Effector memory CD8-positive, alpha-beta T cell (primary cell): ENCODE measurements at places on chromosomes 1 and 21.
A peak's percentile ranks its signal among the peaks of the same experiment; 100 is the strongest.

- DNase-seq, result no peak
These were observed 105.6 kb downstream of the PTPRU start for GRCh38 chr1:29341936-29342335.

- peak; percentile 6 for DNase-seq
These were observed 486 bp upstream of the KCNA3 start for GRCh38 chr1:110675060-110675791.

GRCh38 chr1:232471250-232471649 is 158.7 kb downstream of the SIPA1L2 start:
- DNase-seq, result no peak

DNA sequence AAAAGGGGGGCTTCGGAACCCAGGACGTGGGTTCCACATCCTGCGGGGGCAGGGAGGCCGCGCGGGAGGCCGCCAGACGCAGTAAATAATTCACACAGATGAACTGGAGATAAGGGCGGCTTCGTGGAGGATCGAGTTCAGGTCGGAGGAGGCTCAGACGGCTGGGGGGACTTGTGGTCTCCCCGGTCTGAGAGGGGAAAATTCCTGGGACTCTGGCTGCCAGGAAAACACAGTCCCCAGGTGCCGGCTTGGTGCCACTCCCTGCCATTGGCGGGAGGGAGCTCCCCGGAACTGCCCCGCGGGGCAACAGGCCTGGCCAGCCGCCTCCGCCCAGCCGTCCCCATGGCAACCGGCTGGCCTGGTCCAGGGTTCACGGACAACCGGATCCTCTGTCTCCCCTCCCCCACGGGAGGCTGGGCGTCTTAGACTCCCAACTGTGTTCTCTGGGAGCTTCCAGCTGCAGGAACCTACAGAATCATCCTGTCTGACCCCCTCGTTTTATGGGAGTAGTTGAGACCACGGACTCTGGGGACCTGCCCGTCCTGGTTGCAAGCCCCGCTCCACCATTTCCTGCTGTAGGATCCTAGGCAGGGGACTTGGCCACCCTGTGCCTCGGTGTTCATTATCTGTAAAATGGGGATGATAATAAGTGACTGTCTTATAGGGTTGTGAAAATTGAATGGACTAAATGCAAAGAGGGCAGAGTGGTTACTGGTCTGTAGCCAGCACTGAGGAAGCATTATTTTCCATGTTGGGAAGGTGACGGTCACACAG is 9.6 kb downstream of the CAMK2N1 start:
- DNase-seq, result no peak

GRCh38 chr21:45309987-45310381 is 22.3 kb upstream of the POFUT2 start:
- no peak for DNase-seq

DNA sequence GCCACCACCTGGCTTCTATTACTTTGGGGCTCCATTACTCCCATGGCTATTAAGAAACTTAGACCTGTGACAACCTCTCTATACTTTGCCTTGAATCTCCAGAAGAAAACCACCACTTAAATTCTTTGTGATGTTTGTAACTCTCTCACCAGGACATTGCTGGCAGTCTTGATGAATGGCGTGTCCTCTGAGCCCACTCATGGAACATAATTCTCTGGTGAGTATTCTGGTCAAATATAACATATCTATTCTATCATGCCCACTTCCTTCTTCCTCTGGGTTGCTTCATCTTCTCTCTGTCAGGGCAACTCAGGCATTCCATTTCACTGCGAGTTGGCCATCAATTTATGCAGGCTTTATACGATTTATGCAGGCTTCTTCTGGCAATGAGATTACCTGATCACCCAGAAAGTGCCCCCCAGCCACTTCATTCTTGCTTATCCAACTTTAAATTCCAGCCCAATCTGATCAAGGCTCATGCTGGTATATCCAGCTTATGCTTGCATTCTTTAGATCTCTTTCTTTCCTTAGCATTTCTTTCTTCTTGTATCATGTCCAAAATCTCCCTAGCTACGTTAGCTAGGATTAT is 112.0 kb upstream of the CHRM3 start:
- DNase-seq, result no peak

DNA sequence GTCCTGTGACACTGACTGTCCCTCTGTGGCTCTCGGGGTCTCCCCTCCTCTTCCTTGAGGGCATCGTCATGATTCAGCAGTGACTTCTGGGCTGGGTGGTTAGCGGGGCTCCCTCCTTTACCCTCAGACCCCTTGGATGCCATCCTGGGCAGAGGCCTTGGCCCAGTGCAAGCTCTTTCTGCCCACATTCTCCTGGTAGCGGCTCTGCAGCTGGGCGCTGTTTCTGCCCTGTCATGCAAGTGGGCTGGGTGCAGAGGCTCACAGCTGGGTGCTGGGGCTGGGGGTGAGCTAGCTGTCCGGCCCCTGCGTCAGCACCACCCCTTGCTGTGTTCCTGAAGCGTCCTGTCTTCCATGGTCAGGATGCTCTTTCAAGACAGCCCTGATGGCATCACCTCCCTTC is 158.5 kb downstream of the PCBP3 start:
- no peak for DNase-seq

DNA sequence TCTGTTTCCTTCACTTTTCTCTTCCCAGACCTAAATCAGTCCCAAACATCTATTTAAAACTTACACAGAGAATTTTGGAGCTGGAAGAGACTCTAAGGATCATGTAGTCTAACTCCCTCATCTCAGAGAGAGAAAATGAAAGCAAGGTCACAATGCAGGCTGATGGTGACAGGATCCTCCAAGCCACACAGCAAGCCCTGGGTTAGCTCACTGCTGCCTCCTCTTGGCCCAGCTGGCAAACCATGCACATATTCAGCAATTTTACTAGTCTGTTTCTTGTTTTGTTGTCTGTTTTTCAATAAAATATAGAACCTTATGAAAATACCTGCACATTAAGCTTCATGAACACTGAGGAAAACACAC is 27.7 kb upstream of the LY9 start:
- DNase-seq, result peak; percentile 89

DNA sequence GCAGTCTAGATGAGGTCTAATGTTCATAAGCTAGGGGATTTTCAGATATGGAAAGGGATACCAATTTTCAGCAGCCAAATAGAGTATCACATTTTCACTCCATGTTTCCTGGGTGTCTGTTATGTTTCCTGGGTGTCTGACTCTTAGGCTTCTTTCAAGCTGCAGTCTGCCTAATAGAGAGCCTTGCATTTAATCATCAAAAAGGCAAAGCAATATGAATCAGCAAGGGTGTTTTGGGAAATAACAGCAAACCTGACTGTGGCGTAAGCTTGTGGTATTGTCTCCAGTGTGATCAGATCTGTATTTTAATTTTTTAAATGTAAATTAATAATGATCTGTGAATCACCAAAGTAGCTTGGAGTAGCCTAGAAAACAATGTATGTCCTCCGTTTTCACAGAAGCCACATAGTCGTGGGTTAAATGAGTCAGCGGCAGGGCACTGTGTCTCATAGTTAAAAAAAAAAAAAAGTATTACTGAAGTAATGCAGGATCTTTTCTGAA is 10.4 kb downstream of the LGALS8 start:
- DNase-seq, result no peak

DNA sequence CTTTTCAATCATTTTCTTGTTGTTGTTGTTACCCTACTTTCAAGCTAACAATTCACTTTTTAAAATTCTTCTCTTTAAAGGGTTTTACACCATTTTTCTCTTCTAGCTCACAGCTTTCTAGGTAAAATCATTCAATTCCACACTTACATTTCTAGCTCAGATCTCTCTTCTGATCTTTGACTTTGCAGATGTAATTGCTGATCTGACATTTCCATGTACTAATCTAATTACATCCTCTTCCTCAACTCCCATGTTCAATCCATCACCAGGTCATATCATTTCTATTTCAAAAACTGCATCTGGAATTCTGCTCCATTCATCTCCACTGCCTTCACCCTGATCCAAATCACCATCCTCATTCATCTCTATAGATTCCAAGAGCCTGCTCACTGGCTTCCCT is 3.0 kb downstream of the BCL10 start:
- no peak for DNase-seq

DNA sequence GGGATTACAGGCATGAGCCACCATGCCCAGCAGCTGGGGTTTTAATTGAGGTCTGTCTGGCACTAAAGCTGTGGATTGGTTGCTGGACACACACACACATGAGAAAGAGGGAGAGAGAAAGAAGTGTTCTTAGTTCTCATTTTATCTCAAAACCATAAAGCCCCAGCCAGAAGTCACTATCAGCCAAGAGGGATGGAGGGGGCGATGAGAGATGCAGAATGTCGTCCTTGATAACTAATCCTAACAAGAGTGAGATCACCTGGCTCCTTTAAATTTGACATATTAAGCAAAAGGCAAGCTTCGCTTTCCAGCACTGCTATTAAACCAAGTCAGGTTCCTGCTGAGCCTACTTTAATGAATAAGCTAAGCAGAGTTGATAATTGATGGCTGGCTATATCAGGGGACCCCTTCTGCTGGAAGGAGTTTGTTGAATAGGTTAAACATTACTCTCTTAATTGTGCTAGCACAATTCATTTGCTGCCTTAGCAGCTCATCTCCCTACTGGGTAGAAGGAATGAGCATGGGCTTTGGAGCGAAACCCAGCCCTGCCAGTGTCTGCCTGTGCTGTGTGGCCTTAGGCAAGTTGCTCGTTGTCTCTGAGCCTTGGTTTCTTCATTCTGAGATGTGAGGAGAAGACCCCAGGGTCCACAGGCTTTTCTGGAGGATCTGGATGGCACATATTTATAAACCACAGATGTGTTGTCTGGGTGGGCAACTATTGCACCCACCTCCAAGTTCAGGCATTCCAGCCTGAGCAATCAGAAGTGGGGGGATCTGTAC is 50.8 kb downstream of the ALPL start:
- DNase-seq, result no peak

DNA sequence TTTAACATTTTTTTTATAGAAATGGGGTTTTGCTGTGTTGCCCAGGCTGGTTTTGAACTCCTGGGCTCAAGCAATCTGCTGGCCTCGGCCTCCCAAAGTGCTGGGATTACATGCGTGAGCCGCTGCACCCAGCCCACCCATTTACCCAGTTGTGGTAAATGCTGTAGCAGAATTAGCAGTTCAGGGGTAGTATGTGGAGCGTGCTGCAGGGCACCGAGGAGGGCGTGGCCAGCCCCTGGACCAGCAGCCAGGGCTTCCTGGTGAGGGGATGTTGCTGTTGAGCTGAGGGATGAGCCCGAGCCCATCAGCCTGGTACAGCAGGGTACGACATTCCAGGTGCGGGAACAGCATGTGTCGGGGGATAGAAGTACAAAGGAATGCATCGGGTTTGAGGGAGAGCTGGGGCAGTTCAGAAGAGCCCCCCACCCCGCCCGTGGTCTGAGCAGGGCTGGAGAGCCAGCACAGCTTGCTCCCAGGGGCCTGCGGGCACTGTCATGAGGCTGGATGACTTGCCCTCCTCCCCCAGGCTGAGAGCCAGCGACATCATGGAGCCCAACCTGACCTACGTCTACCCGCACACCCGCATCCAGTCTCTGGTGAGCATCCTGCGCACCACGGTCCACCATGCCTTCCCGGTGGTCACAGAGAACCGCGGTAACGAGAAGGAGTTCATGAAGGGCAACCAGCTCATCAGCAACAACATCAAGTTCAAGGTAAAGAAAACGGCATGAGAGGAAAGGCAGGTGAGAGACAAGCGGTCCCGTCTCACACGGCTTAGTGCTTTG is 11.9 kb downstream of the NPPA start:
- no peak for DNase-seq

GRCh38 chr1:24363994-24364393 is 44.8 kb downstream of the GRHL3 start:
- no peak for DNase-seq

- DNase-seq, result no peak
These were observed 98.5 kb downstream of the AKT3 start for GRCh38 chr1:243751506-243751905.

GRCh38 chr1:35717911-35718476 is 690 bp downstream of the C1orf216 start:
- DNase-seq, result no peak

DNA sequence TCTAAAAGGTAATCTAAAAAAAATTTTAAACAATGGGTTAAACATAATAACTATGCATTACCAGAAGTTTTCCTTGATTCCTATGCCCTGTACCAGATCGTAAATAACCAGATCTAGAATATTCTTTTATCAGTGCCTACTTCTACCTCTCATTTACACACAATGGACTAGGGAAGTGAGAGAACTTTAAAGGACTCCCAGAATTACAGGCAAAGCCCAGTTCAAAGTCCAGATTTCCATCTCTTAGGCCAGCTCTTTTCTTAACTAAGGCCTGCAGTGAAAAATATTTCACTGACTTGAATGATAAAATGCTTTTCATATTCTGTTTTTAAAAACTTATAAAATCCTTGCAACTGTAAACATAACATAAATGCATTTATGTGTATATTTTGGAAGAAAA is 32.6 kb downstream of the ESRRG start:
- DNase-seq, result no peak

GRCh38 chr21:42670884-42671283 is 17.5 kb downstream of the PDE9A start:
- no peak for DNase-seq

DNA sequence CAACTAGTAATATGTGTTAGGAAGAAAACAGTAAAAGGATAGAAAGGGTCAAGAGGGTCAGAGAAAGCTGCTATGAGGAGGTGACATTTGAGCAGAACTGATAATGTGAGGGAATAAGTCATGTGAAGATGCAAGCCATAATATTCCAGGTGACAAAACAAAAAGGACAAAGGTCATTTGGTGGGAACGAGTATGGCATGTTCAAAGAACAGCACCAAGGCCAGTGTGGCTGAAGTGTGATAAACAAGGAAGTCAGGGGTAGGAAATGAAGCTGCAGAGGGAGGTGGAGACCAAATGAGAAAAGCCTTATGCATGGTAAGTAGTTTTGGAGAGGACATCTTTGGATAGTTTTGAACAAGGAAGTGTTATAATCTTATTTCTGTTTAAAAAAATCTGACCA is 46.7 kb downstream of the LPGAT1 start:
- DNase-seq, result no peak
